ENCODE measurements at places on chromosomes 2 and 18.

- no peak for DNase-seq
Measured at GRCh38 chr2:120983344-120983743, 247.7 kb downstream of the GLI2 start.

DNA sequence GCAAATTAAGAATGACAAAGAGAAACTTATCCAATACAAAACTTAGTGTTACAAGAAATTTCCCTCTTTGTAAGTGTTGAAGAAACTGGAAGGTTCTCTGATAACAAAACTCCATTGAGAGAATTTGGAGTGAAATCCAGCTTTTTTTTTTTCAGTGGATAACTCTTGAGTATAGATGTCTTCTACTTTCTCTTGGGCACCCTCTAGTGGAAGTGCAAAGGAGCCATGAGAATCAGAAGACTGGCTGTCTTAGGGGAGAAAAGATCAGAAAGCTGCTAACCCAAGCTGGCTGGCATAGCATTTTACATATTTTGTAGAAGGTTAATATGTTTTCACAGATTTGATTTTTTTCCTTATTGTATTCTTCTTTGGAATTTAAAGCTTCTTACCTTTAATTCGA is 138.8 kb upstream of the SATB2 start:
- DNase-seq, result no peak

- DNase-seq, result no peak
Measured at GRCh38 chr2:233994151-233994550, 56.4 kb upstream of the SPP2 start.

DNA sequence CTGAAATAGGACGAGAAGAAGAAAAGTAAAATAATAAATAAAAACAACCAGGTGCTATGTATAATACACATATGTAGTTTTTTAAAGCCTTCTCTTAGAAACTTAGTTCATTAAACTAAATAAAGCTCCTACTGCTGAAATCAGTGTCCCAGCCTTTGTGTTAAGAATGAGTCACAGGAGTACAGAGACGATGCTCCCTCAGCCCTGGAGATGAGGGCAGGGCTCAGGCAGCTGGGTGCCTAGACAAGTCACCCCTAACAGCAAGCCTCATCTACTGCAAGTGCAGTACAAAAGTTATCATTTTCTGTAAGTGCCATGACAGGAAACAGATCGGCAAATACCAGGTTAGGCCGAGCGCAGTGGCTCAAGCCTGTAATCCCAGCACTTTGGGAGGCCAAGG is 18.2 kb downstream of the KIDINS220 start:
- DNase-seq, result no peak

- no peak for DNase-seq
Measured at GRCh38 chr2:144328938-144329337, 191.0 kb downstream of the ZEB2 start.

DNA sequence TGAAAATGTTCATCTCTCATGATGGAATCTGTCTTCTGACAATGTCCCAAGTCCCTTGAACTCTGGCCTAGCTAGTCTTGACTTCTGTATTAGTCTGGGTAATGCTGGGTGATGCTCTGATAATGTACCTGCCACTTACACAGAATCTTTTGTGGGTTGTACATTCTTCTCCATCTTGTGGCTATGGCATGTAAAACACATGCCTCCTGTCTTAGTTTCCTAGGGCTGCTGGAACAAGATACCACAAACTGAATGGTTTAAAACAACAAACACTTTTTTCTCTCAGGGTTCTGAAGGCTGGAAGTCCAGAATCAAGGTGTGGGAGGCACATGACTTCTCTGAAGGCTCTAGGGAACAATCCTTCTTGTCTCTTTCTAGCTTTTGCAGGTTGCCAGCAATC is 57.1 kb downstream of the RAPGEF4 start:
- DNase-seq, result no peak

- no peak for DNase-seq
Measured at GRCh38 chr18:7105943-7106342, 11.7 kb downstream of the LAMA1 start.

DNA sequence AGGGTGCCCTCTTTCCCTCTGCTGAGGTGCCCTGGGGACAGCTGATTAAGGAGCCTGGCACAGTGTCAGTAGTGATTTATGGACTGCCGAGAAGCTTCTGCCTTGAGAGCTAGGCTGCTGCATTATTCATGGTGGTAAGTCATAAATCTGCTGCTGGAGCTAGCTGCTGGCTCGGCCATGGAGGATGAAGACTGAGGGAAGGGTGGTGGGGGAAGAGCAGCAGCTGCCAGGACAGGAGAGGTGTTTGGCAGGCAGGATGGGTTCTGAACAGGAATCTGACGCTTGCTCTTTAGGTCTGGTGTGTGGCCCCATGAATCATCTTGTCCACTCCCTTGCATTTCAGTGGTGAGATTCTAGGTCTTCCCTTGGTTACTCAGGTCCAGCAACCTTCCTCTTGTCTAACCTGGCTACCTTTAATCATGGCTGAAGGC is 296.3 kb downstream of the DYSF start:
- DNase-seq, result no peak

DNA sequence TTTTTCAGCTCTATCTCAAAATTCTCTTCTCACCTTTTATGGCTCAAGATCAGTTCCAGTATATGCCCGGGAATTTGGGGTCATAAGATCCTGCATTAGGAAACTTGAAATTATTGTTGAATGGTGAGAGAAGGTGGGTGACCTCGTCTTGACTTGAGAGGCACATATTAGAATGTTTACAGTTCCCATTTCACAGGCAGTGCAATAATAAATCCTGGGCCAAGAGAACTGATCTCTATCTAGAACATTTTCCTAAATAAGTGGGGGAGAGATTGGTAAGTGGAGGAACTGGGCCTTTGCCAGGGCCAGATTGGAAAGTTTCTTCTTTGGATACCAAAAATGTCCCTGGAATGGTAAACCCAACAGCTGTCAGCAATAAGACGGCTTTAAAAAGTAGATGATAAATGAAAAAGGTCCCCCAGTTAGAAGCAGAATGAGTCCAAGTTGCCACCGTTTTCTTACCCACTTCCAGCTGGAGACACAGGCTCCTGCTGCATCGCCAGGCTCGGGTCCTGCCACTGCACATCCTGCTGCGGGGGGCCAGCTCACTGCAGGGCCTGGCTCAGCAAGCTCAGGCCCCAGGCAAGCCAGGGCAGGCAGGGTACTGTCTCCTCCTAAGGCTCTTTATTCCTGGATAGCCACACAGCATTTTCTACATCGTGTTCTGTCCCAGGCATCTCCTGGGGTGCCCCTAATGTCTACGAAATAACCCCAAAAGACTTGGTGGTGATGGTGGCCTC is 126.4 kb upstream of the EPAS1 start:
- DNase-seq, result no peak

DNA sequence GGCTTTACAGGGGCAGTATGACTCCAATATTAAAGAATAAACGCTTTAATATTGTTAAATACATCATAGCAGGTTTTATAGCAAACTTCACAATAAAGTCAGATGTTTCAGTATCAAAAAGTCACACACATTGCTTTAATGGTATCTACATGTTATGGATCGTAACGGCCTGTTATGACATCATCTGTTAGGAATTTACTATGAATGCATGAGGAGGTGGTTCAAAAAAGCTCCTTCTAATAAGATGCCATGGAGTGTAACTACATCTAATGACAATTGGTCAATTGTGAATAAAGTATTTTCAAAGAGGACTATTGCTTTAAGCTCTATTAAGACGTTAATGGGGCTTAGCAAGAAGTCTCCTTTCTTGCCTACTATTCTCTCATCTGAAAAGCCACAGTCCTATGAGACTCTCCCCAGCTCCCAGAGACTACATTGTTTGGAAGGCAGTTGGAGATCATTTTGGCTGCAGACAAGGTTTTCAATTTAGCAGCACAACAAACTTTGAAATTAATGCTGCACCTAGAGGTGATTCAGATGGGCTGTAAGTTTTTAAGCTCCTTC is 300.7 kb upstream of the MEIS1 start:
- DNase-seq, result no peak

GRCh38 chr2:24874035-24874434 is 46.0 kb downstream of the ADCY3 start:
- DNase-seq, result no peak

DNA sequence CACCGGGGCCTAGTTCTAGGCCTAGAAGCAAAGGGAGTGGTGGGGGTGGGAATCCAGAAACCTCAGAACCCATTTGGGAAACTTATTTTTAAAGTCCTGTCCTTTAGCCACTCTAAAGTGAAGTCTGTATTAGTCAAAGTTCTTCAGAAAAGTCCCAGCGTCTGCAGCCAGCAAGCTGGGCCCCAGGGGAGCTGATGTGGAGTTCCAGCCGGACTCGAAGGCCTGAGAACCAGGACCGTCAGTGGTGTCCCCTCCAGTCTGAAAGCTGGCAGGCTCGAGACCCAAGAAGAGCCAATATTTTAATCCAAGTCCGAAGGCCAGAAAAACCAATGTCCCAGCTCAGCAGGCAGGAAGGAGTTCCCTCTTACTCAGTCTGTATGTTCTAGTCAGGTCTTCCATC is 32.4 kb downstream of the ID2 start:
- DNase-seq, result no peak

- no peak for DNase-seq
Measured at GRCh38 chr2:172434821-172435605, 7.6 kb downstream of the ITGA6 start.

Measured in stimulated activated CD8-positive, alpha-beta memory T cell treated with anti-CD3 and anti-CD28 coated beads, Interleukin-4, amount 100 ng/mL, for 1 hour (primary cell).